ENCODE measurements at places on chromosomes 3 and 15. TPM values are rescaled to one million over a fixed set of nuclear protein-coding genes. Genes with fewer than 3 reads are reported as not detected.

DNA sequence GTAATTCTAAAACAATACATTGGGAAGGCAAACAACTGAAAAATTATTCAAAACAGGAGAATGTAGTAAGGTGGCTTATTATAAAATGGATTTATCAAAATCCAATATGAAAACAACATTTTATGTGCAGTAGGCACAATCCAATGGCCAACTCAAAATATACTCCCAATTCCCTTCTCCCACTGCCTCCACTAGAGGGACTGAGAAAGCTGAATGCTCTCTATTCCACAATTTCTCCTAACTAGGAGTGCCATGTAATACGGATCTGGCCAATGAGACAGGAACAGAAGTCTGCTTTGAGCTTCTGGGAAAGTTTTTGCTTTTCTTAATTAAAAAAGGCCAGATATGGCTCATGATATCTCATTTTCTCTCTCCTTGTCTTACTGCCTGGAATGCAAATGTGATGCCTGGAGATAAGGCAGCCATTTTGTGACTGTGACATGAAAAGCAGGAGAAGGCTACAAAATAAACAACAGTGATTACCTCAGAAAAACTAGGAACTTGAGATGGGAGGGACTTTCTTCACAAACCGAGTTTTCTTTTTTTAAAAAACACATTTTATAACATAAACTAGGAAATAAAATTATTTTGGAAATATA, 18.8 kb upstream of the VGLL4 start:
- no peak for DNase-seq

DNA sequence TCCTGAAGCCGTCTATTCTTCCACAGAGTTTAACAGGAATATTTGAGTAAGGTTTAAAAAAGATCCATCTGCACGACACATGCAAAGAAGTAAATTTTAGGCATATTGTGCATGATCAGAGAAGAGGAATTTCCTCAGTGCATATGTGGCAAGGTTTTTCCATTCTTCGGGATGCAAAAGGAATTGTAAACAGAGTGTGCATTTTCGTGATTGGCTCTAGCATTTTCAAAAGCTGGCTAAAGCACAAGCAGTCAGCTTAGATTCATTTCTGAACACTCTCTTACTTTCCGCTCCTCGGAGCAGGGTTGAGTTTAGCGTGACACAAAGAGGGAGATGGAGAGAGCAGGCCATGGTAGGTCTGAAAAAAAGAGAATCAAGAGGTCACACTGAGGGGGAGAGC, 128.2 kb downstream of the ADAMTS9 start:
- DNase-seq = no peak

The POC1A gene
- 4.9 TPM for total RNA-seq

GRCh38 chr3:110341047-110341446, 730.6 kb upstream of the NECTIN3 start:
- no peak for DNase-seq

DNA sequence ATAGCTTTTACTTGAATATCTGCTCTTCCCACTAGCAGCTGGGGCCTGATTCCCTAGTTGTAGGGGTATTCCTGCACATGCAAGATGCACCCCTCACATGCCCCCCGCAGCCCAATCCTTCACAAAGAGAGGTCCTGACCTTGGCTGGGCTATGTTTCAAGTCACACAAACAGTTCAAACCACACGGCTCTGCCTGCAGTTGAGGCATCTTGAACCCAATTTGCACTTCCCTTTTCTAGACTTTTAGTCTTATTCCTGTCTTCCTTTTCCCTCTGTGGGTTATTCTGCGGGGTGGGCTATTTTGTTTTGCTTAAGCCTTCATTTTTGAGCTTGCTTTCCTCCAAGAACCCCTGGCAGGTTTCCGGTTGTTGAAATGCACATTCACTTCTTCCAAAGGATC, 13.3 kb upstream of the CCR1 start:
- DNase-seq = no peak

DNA sequence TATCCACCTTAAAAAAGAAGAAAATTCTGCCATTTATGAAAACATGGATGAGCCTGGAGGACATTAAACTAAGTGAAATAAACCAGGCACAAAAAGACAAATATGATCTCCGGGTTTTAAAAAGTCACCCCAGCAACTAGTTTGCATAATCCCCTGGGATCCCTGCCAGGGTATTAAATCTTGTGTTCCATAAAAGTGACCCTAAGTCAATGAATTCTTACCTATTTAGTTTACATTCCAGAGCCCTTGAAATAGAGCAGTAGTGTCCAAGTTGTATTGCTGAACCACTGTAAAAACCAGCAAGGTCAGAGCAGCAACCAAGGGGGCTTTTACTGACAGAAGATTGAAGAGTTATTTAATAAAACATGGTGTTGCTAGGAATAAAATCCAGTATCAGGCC, 716.8 kb upstream of the BCHE start:
- no peak for DNase-seq

DNA sequence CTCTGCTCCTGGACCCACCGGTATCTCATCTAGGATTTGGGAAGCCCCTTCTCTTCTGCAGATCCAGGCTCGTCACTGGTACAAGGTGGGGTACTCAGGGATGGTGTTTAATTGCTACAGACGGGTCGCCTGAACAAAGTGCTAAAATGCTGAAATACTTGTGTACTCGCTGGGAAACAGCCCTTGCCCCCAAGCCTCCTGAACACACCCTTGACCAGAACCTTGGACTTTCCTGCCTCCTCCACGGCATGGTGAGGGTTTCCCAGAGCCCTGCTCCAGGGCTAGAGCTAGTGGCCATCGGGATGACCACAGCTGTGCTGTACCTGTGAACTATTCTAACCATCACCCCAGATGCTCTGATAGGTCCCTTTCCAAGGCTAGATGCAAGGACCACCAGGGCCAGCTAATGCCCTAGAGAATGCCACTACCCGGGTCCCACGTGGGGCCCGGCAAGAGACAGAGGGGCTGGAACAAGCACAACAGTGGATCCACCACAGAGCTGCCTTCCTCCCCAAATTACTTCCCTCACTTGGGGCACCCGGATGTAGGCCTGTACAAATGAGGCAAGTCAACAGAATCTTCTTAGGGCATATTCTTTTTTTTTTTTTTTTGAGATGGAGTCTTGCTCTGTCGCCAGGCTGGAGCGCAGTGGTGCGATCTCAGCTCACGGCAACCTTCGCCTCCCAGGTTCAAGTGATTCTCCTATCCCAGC, 267.3 kb downstream of the FOXP1 start:
- no peak for DNase-seq

DNA sequence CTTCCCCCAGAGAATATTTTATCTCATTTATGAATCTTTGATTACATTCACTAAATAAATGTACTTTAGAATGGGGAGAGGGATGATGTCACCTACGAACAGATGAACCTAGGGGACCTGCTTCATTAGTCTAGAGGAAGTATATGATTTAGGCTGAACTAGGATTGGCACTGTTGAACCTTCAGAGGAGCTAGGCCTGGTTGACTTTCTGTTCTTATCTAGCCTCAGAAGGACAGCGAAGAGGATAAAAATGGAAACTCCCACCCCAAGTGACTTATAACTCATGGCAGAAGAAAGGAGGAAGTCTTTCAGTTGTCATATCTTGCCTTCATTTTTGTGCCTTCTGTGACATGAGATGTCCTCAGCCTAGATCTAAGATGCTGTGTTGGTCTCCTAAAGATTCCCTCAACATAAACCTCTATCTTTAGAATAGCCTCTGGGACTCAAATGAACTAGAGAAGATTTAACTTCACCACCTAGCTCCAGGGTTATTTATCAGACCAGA, 42.6 kb downstream of the POLG start:
- no peak for DNase-seq

The NIPA2 gene
- 36.8 TPM for total RNA-seq

The PLA2G4D gene
- total RNA-seq = 51.6 TPM

The ROPN1 gene
- not detected for total RNA-seq

All from lower leg skin (tissue), 4 donors.